Stimulated activated CD4-positive, alpha-beta T cell treated with anti-CD3 and anti-CD28 coated beads, Interleukin-2, amount 100 ng/mL, for 48 hours (primary cell): ENCODE measurements at places on chromosomes 1 and 21.

- no peak for DNase-seq
These were observed 72.6 kb downstream of the DTL start for GRCh38 chr1:212108187-212108586.

- no peak for DNase-seq
These were observed 72.8 kb downstream of the S100B start for GRCh38 chr21:46532080-46532479.

GRCh38 chr1:38000529-38001455, 4.5 kb downstream of the FHL3 start:
- no peak for DNase-seq

DNA sequence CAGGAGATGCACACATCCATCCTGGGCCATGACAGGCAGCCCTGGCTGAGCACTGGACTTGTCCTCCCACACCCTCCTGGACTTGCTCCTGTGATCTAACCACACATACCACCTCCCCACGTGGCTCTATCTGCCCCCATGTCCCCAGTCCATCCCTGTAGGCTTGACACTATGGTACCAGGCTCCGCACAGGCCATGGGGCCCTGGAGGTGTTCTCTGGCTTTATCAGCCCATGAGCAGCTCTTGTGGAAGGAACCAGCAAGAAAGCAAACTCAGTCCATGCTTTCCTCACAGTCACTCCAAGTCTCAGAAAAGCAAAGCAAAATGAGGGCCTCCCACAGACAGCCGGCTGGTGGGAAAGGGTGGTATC, 61.6 kb downstream of the CD46 start:
- DNase-seq: no peak

- DNase-seq: no peak
These were observed 111.3 kb downstream of the TGFB2 start for GRCh38 chr1:218456444-218456843.

DNA sequence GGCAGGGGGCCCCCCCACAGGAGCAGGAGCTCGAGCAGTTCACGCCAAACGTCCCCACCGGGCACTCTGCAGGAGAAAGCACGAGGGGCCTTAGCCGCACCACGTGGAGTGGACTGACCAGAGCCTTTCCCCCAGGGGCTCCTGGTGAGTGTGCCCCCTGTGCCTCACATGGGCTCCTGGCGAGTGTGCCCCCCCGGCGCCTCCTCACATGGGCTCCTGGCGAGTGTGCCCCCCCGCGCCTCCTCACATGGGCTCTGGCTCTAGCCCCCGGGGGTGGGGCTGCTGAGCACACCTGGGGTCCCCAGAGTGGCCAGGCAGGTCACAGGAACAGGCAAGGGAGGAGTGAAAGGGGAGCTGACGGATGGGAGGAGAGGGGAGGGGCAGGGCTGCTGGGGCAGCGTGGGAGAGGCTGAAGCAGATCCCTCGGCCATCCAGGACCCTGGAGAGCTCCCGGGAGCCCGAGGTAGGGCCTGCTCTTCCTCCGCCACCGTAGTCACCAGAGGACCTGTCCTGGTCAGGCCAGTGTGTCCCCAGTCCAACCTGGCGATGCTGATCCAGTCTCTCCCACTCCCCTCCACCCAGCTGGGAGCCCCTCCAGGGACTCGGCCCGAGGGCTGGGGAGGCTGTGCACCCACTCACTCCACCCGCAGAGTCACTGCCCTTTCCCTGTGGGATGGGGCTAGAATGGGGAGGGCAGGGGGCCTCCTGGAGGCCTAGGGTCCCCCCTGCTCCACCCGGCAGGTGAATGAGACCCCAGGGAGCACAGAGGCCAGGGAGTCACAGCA, 47.6 kb downstream of the ARHGEF16 start:
- no peak for DNase-seq

DNA sequence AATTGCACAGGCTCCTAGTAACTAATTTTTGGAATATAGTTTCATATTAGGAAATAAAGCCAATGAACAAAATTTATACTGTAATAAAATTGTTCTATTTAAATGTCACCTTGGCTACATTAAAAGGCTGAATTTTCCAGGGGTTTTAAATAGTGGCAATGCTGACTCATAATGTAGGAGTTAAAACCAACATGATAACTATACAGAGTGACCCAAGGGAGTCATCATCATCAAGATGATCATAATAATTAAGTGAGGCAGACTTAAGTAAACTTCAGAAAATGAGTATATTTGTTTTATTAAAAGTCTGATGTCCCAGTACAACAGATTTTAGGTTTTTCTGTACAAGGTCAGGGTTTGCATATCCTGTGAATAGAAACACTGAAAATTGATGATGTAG, 183.4 kb downstream of the PLPPR4 start:
- no peak for DNase-seq

- no peak for DNase-seq
These were observed 197.7 kb downstream of the GREM2 start for GRCh38 chr1:240414237-240414636.

DNA sequence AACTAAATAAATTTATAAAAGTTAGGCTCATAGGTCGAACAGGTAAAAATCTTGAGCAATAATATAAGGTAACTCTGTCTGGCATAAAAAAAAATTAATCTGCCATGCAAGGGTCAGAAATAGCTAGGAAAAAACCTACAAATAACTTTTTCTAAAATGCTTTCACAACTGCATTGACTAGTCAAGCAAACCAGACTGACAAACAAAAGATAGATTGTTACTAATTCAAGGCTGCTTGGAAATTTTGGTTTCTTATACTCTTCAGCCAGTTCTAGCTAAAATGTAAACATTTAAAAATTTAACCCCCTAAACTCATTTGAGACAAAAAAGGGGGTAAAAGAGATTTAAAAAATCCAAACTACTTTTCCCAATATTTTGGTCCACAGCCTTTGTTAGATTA, 40.8 kb downstream of the S100A10 start:
- DNase-seq: no peak

GRCh38 chr1:198493329-198493728, 47.2 kb downstream of the ATP6V1G3 start:
- no peak for DNase-seq

GRCh38 chr21:33427051-33427450, 23.8 kb downstream of the IFNGR2 start:
- DNase-seq: no peak

GRCh38 chr1:201643835-201644104, 104.8 kb downstream of the NAV1 start:
- no peak for DNase-seq

DNA sequence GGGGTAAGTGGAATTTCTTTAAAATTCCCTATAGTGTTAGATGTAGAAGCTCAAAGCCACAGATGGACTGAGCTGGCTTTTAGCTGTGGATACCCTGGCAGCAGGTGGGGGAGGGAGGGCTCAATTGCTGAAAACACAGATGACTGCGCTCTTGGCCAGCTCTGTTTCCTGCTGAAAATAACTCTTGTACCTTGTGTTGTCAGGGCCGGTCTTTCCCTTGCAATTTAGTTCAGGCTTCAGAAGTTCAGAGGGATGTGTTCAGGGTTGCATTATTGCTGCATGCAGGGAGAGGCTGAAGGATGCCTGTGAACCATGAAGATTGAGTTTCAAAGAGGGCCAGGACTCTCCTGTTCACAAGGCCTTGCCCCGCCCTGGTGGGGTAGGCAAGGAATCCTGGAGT, 58.1 kb upstream of the GCLM start:
- no peak for DNase-seq

- DNase-seq: no peak
These were observed 85.6 kb downstream of the GDAP2 start for GRCh38 chr1:117843791-117844190.

GRCh38 chr1:54359393-54360162, 46.6 kb downstream of the SSBP3 start:
- no peak for DNase-seq

DNA sequence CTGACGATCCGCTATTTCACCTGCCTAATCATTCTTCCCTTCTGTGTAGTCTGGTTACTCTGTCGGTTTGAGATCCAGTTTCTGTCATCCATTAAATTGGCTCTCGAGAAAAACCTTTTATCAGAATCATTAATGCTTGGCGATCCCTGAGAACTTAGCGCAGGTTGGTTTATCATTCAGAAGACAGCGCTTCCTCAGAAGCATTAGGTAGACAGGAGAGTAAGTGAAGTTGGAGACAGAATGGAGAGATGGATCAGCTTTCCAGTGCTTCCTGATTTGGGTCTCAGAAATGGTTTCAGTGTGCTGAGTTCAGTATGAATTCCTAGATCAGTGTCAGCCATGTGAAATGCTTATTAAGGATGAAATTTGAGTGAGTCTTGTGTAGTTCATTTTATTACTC, 1.3 kb downstream of the USP1 start:
- no peak for DNase-seq

DNA sequence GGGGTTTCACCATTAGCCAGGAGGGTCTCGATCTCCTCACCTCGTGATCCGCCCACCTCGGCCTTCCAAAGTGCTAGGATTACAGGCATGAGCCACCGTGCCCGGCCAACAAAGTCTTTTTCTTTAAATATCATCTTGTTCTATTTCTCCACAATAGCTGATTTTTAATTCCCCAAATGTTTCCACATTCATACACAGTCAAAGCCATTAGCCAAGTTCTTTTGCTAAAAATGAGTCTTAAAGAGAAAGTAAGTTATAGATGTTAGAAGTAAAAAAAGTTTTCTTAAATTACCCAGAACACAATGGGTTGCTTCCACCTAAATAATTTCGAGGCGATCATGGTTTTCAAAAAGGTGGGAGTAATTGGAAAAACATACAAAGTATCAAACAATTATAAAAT, 30.6 kb downstream of the C2CD2 start:
- DNase-seq: no peak

DNA sequence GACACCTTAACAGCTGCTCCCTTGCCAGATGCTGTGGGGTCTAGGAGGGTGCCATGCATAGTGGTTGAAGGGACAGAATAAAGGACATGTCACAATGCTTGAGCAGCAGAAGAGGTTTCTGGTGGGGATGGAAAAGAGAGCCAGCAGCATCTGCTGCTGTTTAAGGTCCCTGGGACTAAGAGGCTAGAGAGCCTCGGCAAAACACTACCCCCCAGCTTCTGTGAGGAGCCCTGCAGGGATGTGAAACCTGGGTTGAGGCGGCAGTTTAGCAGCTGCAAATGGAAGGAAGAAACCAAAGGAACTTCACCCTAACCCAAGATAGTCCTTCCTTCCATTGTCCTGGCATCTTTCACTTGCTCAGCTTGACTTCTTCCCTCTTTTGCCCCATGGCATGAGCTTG, 39.4 kb downstream of the PLXNA2 start:
- DNase-seq: no peak

- DNase-seq: no peak
These were observed 53.9 kb downstream of the DMRTB1 start for GRCh38 chr1:53512807-53513755.

DNA sequence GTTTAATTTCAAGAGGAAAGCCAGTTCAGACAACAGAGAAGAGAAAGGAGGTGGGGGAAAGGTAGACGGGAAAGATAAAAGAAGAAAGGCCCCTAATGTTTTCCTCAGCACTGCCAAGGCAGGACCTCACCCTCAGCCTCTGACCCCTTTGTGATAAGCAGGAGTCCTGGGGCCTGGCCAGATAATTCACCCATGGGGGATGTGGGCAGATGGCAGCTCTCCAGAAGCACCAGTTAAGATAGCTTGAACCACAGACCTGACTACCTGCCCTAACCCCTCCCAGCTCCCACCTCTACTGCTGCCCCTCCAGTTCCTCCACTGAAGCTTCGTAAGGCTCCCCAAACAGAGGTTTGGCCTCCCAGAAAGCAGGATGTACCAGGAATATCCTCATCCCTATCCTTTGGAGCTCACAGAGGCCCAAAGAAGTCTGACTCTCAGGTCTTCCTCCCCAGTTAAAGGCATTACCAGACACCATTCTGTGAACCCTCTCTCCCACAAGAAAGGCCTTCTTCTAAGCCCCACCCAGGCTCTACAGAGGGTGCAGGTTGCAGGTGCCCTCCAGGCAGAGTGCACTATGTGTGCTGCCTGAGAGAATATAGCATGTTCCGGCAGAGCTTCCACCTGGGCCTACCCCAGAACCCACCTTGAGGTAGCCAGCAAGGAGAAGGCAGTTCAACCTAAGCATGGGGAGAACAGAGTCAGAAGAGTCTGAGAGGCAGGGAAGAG, 9.2 kb upstream of the SNAPIN start:
- DNase-seq: no peak

- DNase-seq: no peak
These were observed 47.8 kb downstream of the ITPKB start for GRCh38 chr1:226691247-226691646.

DNA sequence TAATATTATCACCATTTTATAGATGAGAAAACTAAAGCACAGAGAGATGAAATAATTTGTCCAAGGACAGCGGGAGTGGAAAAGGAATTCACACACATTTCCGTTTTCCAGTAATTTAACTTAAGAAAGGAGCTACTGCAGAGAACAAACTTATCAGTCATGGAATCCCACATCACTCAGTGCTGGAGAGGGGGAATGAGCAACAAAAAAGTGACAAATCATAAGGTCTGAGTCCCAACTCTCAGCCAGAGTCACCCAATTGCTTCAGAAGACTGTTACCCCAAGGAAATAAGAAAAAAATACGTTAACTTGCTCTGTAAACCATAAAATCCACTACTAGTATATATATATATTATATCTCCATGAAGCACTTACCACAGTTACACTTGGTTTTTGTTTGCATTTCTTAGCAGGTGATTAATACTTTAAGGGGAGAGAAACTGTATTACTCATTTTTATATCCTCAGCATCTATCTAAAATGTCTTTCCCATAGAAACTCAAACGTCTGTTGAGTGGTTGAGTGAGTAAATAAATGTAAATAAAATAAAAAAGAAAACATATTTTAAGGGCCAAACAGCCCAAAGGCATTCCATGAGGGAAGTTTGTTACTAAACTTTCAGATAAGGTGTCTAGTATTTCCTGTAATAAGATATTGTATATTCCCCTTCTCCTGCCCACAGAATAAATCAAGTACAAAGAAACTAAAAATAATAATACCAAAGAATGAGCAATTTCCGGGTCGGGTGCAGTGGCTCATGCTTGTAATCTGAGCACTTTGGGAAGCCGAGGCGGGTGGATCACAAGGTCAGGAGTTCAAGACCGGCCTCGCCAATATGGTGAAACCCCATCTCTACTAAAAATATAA, 76.8 kb downstream of the SLC45A1 start:
- no peak for DNase-seq

DNA sequence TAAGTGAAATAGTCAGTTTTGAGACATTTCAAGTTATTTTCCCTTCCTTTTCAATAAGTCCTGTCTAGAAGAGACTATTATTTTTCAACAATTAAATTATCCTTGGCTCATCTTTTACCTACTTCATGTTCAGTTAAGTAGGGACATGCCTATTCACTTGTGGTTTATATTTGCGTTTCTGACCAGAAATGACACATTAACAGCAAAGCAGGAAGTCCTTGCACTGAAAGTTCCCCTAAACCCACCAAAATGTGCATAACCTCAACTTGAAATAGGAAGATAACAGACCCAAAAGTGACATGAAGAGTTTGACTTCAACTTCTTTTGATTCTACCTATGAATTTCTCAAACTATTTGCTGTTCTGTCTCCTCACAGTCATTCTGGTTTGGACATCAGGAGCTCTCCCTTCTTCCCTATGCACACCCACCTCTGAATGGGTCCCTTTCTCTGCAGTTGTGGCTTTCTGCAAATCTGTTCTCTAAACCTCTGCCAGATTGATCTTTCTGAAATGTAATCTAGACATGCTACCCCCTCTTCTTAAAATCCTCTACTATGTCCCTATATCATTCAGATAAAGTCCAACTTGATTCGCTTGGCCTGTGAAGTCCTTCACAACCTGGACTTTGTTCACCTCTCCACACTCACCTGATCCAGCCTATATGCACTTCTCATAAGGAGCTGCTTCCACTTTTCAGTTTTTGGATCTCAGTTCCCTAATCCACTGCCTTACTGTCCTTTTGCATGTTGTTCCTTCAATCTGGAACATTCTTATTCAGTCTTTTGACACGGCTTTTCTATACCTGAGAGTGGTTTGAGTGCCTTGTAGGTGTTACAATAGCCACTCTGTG, 661.5 kb upstream of the ADGRL4 start:
- no peak for DNase-seq
